Right kidney (tissue), 9 donors: ENCODE measurements at places on chromosomes 1 and 21.

DNA sequence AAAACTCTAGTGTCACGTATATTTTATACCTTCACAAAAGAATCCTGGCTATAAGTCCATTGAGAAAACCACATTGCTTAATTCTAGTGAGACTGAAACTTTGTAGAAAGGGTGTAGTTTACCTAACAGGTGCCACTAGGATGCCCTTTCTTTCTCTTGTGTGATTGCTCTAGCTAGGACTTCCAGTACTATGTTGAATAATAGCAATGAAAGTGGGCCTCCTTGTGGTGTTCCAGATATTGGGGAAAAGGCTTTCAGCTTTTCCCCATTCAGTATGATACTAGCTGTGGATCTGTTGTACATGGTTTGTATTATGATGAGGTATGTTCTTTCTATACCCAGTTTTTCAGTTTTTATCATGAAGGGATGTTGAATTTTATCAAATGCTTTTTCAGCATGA is 39.7 kb upstream of the CHODL start:
- no peak for DNase-seq

- no peak for DNase-seq
Observed at GRCh38 chr1:10287023-10287645, 76.8 kb downstream of the KIF1B start.

DNA sequence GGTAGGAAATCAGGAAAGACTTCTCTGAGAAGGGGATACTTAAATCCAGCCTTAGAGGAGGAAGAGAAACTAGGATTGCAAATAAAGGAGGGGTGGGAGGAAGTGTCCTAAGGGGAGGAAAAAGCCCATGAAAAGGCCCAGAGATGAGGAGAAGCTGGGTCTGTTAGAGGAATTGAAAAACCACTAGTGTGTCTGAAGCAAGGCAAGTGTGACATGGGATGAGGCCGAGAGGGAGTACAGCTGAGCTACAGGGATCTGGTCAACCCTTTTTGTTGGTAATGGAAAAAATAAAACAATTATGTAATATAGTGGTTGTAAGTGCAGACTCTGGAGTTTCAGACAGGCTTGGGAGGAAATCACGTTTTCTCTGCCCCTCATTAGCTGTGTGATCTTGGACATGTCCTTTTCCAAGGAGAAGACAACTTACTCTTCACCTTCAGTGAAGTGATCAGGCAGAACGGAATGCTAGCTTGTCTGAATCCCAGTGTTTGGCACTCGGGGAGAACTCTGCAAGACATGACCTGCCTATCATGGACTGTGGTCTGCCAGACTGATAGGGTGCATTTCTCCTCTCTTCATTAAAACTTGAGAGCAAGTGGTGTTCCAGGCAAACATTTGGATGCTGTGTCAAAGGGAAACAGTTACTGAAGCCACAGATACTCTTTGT is 7.4 kb upstream of the S100A10 start:
- no peak for DNase-seq

GRCh38 chr1:177923441-177923840 is 46.4 kb downstream of the SEC16B start:
- DNase-seq, result no peak

DNA sequence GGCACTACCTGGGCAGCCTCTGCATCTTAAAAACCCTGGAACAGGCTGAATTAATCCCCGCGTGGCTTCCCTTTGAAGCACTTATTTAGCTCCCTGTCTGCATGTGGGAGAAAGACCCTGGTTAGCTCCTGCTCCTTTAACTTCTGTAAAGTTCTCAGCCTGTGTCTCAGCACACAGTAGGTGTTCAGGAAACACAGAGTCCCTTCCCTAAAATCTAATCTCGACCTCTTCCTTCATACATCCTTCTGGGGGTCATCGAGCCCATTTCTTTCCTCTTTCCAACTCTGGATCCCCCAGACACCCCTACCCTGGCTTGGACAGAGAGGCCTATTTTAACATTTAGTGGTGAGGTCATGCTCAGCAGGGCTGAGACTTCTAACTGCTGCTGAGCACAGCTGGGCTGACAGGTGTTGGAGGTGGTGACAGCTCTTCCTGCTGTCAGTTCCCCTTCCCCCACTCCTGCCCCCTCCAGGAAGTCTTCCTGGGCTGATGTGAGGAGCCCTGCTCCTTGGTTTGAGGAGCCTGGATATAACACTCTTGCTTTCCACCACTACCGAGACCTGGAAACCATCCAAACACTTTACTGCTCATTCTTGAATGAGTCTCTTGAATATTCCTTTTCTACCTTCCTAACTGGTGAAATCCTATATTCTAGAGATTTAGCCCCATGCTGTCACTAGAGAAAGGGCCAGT is 5.3 kb downstream of the E2F2 start:
- no peak for DNase-seq

- DNase-seq, result no peak
Observed at GRCh38 chr21:37026499-37026898, 20.0 kb downstream of the RIPPLY3 start.

DNA sequence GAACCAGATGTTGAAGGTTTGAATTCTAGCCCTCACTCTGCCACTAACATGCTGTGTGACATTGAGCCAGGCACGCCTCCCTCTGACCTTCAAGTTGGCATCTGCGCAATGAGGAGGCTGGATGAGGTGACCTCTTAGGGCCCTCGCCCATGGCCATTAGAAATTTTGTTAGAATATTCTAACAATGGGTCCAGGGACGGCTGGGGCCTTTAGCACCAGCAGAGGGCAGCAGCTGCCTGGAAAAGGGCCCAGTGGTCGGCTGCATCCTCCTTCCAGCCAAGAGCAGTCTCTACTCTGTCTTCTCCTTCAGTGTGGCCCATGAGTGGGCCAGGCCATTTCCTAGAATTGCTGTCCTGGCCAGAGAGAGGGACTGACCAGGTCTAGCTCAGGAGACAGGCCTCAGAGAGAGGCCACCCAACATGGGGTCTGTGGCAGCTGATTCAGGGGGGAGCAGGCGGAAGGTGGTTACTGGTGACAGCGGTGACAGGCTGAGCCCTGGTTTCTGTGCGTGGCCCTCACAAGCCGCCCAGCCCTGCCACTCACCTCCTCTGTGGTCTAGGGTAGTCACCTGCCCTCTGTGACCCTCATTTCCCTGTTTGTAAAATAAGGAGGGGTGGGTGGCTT is 101.3 kb upstream of the ACTL8 start:
- no peak for DNase-seq

- DNase-seq, result no peak
Observed at GRCh38 chr1:22972760-22973159, at the start of gene LACTBL1. TSS of gene LACTBL1 (minus strand) at chr1:22972866. CDS start at chr1:22972316, 550 bp downstream.

- DNase-seq, result no peak
Observed at GRCh38 chr1:103513711-103514110, 11.8 kb upstream of the RNPC3 start.

DNA sequence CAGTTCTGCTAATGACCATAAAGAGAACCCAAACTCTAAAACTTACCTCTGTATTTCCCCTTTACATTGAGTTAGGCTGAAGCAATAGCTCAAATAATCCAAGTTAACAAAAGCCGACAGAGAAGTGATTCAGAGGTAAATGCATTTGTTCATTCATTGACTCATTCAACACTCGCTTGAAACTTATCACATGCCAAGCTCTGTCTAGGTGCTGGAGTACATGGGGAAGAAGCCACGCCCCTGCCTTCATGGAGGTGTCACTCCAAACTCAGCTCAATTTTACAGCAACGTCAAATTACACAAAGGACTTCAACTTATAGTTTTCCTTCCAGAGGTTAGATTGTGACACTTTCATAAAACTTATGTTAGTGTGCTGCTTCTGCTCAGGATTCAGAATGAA is 45.8 kb downstream of the SLC25A24 start:
- DNase-seq, result no peak

- no peak for DNase-seq
Observed at GRCh38 chr1:15355968-15356625, 53.6 kb upstream of the EFHD2 start.

GRCh38 chr1:51605961-51606723 is 10.8 kb upstream of the OSBPL9 start:
- DNase-seq, result no peak

DNA sequence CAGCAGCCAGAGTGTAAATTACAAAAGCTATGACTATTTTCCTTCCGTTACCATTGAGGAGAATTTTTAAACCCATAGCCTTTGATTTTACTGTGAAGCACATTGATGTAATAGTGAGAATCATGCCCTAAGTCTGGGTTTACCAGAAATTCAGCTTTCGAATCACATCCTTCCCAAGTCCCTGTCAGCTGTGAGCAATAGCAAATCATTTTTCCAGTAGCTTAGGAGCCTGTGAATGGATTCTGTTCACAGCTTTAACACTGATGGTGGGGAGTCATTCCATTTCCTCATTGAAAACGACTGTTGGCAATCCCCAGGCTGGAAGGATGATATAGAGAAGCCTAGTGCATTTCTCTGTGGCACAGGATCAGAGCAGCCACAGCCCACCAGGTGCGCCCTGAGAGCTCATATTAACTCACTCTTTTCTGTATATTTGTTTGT is 82.2 kb upstream of the C1orf105 start:
- no peak for DNase-seq

GRCh38 chr1:238608144-238608543 is 717.4 kb upstream of the ZP4 start:
- no peak for DNase-seq

DNA sequence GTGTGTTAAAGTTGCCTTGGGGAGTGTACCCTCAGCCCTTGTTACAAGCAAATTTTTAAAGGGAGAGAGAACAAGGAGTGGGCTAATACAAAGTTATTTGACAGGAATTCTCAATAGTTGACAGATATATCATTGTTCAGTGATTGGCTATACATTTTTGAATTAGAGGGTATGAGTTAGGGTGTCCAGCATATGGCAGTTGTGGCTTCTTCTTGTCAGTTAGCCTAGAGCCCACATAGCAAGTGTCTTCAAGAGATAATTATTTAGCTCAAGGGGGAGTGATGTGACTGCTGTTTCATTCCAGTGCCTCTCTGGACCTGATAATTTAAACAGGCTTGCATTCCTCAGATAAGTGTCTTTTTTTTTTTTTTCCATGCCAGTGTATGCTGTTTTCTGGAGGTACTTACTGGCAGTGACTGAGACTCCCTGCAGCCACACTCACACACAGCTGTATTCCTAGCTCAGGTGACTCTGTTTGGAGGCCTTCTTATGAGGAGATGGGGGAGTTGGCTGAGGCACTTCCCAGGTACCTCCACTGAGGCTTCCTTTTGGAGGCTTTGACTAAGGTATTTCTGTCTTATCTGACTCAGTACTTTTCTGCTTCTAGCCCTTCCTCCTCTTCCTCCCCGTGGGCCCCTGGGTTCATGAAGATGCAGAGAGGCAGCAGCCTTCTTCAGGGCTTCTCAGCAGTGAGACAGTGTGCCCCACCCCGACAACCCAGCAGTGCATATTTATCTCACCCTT is 32.3 kb downstream of the IVNS1ABP start:
- DNase-seq, result no peak

DNA sequence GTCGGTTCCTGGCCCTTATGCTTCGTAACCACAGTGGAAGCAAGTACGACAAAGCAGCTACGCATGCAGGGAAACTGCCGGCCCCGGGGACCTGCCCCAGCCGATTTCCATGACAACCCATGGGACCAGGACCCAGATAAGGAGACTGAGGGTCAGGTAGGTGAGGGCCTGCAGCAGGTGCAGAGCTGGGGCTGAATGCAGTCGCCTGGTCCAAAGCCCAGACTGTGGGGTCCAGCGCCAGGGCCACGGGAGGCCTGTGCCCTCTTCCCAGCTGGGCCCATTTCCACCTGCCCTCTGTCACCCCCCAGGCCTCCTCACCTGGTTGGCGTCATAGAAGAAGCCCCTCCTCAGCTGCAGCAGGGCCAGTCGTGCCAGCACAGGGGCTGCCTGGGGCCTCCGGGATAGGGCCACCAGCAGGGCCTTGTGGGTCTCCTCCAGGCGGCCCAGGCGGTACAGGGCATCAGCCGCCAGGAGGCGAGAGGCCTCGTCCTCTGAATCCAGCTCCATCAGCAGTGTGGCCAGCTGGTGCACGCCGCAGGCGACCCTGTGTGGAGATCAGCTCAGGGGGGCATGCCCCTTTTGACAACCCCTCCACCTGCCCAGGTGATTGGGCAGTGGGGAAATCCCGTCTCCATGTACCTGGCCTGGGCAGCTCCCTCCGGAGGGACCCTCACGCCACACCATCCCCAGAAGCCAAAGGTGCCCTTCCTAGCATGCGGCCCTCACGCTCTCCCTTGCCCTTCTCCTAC is 14.2 kb downstream of the TTC34 start:
- no peak for DNase-seq

DNA sequence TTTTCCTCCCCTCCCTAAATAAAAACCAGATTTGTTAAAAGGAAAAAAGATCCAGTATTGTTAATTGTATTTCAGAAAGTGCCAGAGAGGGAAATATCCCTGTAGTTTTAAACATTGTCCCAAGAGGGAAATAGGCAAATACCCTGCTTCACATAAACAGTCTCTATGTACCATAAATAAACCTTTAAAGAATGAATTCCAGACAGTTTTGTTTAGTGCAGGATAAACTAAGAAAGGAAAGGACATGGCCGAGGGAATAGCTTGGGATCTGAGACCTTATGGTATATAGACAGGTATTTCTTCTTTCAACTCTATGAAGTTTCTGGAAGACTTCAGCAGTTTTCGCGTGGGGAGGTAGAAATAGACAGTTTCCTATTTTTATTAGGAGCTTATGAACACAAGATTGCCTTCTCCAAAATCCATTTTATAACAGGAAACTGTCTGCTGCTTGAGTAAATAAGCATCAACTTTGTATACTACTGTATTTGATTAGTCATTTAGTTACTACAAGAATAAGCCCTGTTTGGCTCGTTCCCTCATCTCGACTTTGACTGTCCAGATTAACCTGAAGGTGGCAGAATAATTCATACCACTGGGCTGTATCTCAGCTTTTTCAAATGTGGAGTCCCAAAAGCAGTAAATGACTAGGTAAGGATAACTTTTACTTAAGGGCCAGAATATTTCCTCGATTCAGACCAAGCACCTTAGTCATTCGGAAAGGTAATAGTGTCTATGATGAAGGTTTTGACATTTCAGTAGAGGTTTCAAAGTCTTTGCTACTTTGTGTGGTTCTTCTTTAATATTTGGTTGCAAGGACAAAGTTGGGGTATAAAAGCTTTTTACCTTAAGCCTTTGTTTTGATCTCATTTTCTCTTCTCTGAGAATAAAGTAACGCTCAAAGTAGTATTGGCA is 177.5 kb downstream of the VPS13D start:
- no peak for DNase-seq

GRCh38 chr1:201454608-201455007 is 14.4 kb downstream of the PHLDA3 start:
- no peak for DNase-seq

DNA sequence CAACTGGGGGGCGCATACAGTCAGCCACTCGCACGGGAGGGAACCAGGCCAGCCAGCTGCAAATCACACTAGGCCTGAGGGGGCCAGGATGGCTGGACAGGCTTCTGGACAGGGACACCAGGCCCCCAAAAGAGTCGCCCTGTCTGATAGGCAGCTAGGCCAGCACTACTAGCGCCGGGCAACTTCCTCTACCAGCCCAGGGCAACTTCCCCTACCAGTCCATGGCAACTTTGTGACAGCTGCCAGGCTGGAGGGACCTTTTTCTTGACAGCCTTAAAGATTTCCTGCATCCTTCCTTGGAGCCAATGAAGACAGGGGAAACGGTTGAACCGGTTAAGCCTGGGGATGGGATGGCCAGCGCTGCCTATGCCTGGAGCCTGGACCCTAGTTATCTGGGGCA is 5.1 kb downstream of the IFFO2 start:
- no peak for DNase-seq
